ENCODE measurements at places on chromosomes 1 and 21.

- DNase-seq = peak; percentile 74
Measured at GRCh38 chr1:151443846-151444782, 15.2 kb downstream of the POGZ start.

DNA sequence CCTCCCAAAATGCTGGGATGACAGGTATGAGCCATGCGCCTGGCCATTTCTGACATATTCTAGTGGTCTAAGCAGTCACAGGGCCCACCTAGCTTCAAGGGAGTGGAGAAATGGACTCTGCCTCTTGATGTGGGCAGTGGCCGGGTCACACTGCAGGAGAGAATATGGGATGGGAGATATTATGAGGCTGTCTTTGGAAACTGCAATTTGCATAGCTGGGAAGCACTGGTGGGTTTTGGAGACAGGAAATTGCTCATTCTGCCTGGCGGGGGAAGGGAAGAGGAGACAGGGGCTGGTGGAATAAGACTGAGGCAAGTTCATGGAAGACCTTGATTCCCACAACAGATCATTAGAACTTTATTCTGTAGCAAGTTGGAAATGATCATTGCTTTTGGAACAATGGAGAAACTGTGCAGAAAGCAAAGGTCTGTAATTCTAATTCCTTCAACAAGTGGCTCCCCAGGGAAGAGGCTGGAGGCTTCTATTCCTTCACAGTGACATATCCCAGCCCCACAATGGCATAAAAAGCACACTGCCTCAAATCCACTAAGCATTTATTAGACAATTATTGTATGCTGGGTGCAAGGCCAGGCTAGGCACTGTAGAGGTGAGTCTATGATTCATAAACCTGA lies 10.5 kb downstream of the NCMAP start:
- no peak for DNase-seq

GRCh38 chr1:21264898-21265297 lies 25.4 kb downstream of the ECE1 start:
- no peak for DNase-seq

DNA sequence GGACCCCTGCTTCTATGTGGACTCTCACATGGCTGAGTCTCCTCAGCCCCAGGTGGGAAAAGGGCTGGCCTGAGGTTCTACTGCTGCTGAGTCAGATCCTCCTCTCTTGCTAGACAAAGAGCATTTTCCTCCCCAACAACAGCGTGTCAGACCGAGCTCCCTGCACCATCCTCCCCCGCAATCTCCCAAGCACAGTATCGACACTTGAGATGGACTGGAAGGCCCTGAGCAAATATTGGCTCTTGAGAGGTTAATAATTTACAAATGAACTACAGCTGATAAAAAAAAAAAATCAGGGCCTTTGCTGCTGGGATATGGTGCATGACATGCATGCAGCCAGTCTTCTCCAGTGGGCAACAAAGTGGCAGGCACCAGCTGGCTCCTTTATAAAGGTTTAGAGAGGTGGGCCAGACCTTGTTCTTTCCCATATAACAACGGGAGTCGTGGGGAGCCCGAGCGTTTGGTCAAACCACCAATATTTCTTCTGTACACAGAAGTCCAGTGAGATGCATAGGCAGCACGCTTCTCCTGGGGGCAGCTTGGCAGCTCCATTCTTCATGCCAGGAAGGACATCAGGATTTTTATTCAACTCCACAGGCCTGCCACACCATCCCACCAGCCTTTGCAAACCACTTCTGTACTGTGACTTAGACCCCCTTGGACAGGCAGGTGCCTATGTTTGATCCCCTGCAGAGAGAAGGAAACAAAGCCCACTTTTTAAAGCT lies 55.4 kb upstream of the CAMK1G start:
- no peak for DNase-seq

DNA sequence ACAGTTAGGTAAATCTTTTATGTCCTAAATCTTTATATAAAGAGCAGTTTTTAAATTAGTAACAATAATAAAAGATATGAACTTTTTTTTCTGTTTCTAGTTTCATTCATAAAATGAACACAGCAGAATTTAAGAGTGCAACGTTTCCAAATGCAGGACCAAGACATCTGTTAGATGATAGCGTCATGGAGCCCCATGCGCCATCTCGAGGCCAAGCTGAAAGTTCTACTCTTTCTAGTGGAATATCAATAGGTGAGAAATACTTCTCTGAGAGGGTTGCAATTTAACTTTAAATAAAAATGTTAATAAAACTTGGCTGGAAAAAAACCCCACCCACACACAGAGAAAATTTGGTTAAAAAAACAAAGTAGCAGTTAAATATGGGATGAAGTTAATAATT lies 15.0 kb upstream of the ANGPTL1 start:
- no peak for DNase-seq

DNA sequence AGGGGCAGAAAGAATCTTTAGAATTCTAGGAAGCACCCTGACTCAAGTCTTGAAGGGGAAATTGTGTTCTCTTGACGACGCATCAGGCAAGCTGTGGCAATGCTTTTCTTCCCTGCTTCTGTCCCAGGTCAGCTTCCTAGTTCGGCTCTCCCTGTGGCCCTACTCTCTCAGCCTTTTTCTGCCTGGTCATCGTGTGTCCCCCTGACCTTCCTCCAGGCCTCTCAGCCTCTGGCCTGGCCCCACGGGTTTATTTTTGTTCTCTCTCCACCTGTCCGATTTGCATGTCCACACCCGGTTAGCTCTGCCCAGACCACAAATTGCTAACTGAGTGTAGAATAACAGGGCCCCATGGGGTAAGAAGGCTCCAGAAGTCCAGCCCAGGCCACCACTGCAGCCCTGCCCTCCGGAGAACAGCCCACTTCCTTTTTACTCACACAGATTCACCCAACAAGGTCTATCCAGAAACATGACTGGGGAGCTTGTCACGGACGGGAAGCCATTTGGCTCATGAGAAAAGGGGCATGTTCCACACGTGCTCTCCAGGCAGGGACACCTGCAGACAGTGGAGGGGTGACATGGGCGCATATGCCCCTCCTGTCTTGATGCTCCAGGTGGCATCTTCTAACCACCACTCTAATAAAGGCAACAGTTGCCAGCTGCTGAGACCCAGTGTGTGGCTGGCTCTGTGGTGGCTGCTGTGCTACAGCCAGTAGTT lies 9.8 kb downstream of the KCNN3 start:
- no peak for DNase-seq

- no peak for DNase-seq
Measured at GRCh38 chr1:8809342-8809736, 8.1 kb downstream of the RERE start.

- peak; percentile 13 for DNase-seq
Measured at GRCh38 chr1:12249181-12249580, 19.4 kb downstream of the VPS13D start.

DNA sequence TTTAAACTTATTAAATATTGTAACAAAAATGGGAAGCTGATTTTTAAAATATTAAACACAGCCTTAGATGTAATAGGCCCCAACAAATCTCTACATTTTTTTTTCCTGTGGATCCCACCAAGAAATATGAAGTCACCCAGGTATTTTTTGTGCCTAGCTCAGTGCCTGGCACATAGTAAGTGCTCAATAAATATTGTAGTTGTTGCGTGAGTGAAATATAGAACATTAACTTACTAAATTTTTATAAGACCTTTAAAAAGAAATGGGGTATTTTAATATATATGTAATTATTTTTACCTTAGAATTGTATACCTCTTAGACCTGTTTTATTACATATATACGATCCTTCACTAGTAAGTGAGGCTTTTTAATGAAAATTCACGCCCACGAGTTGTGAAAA lies 569 bp upstream of the DNAH14 start:
- DNase-seq = no peak

GRCh38 chr1:198775606-198776005 lies 136.8 kb downstream of the PTPRC start:
- peak; percentile 76 for DNase-seq

- DNase-seq = no peak
Measured at GRCh38 chr1:102529446-102529845, 532.7 kb upstream of the OLFM3 start.

All from fibroblast of gingiva (primary cell).